ENCODE measurements at places on chromosomes 12 and 14.

GRCh38 chr12:49702676-49703215 is 4.5 kb downstream of the FMNL3 start:
- no peak for DNase-seq

GRCh38 chr14:100321473-100322137 is 1.5 kb upstream of the SLC25A47 start:
- no peak for DNase-seq

GRCh38 chr14:102333390-102333789 is 13.8 kb downstream of the ZNF839 start:
- no peak for DNase-seq

DNA sequence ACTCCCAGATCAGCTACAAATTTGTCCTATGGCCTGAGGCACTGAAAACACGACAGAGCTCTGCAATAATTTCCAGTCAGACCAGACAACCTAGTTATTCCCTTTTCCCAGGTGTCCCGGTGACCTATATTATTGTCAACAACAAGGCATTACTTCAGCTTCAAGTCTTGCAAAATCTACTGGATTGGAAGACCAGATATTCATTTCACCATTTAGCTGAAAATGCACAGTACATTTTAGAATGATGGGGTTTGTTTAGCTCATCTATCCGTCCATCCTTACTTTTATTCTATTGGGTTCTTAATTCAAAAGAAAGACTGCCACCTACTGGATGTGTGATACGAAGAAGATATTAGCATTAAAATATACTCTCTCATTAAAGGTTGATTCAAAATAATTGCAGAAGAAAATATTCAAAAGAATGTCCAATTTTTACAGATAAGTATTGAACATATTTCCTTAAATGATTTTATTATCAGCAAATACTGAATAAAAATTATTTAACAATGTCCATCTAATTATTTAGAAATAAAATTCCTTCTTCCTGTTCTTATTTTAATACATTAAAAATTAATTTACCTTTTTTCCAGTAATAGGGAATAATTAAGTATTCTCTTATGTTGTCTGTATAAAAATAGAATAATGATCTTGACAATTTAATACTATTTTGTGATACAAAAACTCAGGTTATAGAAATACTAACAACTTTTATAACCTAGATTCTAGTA is 244.9 kb upstream of the LRIG3 start:
- DNase-seq: no peak

All from omental fat pad (tissue), 4 donors.